ENCODE measurements at places on chromosomes 2 and 18.

- DNase-seq: no peak
These were observed 49.4 kb upstream of the PKDCC start for GRCh38 chr2:41998186-41999127.

DNA sequence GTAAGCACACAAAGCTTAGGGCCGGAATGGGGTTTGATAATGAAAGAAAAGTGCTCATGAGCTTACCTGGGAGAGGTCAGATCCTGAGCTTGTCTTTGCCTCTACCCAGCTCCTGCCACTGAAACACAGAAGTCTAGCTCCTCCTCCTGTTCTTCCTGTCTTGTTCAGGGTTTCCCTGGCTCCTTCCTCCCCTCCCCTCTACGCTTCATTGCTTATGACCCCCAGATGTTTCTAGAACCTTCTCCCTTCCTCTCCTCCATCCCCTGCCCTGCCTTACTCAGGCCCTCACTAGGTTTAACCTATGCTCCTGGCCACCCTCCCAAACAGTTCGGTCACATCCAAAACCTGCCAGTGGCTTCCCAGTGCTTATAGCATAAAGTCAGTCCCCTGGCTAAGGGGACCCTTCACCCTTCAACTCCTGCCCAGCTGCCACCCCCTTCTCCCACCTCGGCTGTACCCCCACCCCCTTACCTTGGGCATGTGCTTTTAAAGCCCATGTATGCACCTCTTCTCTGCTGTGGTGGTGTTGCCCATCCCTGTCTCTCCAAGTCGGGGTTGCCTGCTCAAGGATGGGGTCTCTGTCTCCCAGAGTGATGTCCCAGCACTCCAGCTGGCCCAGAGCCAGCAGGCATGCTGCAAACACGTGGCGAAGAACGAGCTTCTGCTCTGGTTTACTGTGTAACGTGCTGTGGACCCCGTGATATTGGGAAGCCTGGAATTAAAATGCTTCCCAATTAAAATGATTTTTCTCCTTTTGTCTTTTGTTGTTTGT, 233.6 kb downstream of the TPGS2 start:
- no peak for DNase-seq

DNA sequence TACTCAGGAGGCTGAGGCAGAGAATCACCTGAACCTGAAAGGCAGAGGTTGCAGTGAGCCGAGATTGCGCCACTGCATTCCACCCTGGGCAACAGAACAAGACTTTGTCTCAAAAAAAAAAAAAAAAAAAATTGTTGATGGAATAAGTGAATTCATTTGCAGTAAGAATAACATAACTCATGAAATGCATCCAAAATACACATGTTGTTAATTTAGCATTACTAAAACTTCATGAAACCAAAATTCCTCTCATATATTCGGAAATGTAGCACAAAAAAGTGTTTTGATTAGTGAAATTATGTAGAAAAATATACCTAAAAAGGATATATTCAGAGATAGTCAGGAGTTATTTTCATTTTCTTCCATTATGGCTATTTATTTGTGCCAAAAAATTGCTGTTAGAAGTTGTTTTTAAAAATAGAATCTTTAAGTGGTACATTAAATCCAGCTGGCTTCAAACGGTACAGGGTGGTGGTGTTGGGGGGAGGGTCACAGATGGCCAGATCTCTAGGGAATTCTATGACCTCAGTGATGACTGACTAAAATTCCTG, 78.2 kb upstream of the UGP2 start:
- DNase-seq: no peak

- DNase-seq: no peak
These were observed 239.4 kb upstream of the HDAC4 start for GRCh38 chr2:239640210-239640609.

- DNase-seq: no peak
These were observed 110.0 kb downstream of the OSBPL6 start for GRCh38 chr2:178304333-178304732.

DNA sequence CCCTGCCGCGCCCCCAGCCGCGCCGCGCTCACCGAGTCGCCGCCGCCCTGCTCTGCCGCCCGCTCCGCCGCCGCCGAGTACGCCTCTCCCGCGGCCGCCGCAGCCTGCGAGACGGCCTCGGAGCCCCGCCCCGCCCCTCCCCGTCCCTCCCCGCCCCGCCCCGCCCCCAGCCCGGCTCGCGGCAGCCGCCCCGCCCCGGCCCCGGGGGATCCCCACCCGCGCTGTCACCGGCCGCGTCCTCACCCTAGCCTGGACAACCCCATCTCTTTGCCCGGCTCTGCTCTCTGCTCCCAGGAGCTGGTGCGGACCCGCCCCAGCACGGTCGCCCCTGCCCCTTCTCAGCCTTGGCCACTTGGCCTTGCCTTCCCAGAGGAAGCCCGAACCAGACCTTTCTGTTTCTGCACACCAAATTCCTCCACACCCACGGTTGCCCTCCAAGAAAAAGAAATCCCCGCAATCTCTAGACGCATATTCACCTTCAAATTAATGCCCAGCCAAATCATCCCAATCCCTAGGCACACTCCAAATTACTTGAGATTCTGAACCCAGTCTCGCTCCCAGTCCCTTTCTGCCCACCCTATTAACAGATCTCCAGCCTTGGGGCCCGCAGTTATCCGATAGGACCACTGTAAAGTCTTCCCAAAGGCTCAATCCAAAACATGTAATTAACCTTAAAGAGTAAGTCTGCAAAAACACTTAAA, at the start of gene CYRIA:
Gene CYRIA (minus strand): TSS at position 87 of the 701 bp plus-strand sequence. CDS start 77,715 bp downstream, outside the sequence.
- DNase-seq: peak; percentile 45

DNA sequence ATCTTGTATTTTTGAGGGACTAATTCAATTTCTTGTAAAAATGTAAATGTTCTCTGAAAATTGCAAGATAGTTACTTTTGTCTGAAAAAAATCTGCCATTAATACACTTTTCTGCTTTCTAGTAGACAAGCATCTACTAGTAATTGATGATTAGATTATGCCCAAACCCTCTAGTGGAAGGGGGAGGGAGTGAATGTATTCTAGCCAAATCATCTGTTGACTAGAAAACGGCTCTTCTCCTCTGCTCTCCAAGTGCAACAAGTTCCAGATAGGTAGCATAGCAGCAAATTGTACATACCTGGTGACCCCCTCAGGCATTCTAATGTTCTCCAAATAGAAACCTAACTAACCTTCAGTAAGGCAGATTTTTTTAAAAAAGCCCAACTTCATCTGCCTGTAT, 58.6 kb downstream of the RELCH start:
- DNase-seq: no peak

- no peak for DNase-seq
These were observed 203.2 kb downstream of the DLGAP1 start for GRCh38 chr18:4251873-4252272.

DNA sequence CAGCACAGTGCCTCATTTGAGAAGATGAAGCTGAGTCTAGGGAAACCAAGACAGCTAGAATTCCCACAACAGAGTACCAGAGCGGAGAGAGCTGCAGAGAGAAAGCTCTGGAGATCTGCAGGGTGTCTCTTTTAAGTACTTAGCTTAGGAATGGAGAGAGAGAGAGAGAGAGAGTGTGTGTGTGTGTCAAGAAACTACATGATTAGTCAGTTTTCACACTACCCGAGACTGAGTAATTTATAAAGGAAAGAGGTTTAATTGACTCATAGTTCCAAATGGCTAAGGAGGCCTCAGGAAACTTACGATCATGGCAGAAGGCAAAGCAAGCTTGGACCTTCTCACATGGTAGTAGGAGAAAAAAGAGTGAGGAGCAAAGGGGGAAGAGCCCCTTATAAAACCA, 64.0 kb downstream of the HIBCH start:
- no peak for DNase-seq

DNA sequence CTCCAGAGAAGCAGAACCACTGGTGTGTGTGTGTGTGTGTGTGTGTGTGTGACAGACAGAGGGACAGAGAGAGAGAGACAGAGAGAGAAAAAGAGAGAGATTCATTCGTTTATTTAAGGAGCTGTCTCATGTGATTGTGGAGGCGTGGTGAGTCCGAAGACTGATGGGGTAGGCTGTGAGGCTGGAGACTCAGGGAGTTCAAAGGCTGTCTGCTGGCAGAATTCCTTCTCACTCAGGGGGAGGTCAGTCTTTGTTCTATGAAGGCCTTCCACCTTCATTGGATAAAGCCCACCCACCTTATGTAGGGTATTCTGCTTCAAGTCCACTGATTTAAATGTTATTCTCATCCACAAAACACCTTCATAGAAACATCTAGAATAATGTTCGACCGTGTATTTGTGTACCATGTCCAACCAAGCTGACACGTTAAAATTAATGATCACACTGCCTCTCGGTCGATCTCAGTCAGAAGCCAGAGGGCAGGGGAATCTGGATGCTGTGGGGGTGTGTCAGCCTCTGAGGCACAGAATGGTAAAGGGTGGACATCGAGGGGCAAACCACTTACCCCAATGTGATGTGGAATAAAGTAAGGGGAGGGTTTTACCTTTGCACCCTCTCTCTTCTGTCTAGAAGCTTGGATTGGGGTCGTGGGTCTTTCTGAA, 275.6 kb downstream of the SLC4A3 start:
- DNase-seq: no peak

DNA sequence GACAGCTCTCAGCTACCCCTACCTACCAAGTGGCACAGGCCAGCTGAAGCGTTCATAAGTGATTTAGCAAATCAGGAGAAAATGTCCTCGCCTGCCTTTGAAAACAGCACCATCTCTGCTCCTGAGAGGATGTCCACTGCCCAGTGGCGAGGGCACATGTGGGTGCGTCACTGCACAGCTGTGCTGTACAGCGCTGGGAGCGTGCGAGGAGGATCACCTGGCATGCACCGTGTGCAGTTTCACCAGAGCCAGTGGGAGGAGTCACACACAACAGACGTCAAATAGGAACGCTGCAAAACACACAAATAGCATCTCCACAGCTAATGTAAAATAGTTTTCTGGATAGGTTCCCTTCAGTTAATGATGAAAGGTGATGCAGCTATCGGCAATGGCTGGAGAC, 154.1 kb downstream of the HDAC4 start:
- no peak for DNase-seq

DNA sequence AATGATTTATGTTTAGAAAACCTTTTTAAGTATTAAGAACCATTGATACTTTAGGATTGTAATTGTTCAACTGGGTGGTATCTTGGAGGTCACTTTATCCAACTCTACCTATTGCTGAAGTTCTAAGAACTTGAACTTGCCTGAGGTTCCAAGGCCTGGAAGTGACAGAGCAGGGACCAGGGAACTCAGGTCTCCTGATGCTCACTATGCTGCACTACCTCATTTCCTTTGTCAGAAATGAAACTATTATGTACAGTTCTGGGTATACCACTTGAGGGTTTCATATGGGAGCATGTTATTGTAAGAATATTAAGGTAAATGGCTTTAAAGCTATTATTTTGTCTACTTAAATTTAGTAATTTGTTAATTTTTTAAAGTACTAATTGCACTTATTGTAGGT, 3.0 kb downstream of the MBD5 start:
- DNase-seq: no peak

GRCh38 chr2:224691563-224691962, 24.6 kb downstream of the CCDC195 start:
- no peak for DNase-seq

DNA sequence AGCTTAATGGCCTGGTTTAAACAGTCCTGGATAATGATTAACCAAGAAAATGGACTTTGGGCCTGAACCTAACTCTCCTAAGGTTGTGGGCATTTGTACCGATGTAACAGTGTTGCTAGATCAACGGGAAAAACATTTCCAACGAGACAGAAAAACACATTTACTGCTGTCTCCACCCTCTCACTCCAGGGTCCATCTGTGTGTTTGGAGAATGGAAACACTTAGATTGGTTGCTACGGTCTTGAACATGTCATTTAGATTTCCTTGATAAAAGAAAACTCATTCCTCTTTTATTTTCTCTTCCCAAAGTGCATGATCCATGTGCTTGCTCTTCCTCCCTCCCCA, 88.0 kb downstream of the SOCS6 start:
- no peak for DNase-seq

DNA sequence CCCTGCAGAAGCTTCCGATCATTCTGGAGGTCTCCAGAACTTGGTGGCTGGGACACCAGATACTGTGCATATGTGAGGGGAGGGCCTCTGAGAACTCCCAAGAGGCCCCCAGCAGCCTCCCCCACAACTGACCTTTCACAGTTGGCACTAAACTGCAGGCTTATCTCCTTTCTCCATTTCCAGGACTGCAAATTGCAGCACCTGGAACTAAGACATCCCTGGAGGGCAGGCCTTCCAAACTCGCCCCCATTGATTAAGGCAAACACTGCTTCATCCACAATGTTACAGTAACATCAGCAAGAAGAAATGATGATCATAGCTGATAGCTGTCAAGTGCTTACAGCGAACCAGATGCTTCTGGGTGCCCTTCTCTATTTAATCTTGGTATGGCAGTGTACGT, 67.9 kb downstream of the TGOLN2 start:
- no peak for DNase-seq

- DNase-seq: no peak
These were observed 57.6 kb downstream of the EVA1A start for GRCh38 chr2:75503048-75503607.
